Lower lobe of right lung (tissue), 2 donors: ENCODE measurements at places on chromosomes 7 and 10.

- H3K4me3 ChIP-seq: no peak overlapping the region
- peaks cover 39% of the 10 kb centered on the region for H3K36me3 ChIP-seq
- no peak for DNase-seq
- no peak overlapping the region for H3K27ac ChIP-seq
- no peaks in the 10 kb centered on the region for H3K27me3 ChIP-seq
- peaks cover 41% of the 10 kb centered on the region for H3K4me1 ChIP-seq
These were observed 11.3 kb downstream of the DUSP5 start for GRCh38 chr10:110508806-110509544.

DNA sequence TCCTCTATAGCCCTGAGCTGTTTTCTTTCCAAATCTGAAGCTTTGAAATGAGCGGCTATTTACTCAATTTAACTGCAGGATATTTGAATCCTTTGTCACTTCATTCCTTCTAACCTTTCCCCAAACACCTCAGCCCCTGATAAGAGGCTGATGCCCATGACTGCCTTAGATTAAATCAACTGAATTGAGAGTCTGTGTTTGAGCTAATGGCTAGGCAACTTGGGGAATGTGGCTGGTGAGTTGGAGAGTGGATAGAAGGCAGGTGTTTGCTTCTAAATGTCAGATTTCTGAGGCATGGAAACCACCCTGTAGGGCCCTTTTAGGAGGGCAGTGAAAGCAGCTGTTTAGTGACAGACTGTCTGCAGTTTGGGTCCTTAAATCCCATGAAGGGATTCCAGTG lies 759.9 kb downstream of the LRMDA start:
- no peaks in the 10 kb centered on the region for H3K27me3 ChIP-seq
- no peak overlapping the region for H3K27ac ChIP-seq
- H3K4me3 ChIP-seq: no peak overlapping the region
- DNase-seq: no peak

GRCh38 chr10:77472146-77472545 lies 165.5 kb downstream of the KCNMA1 start:
- DNase-seq: no peak
- H3K36me3 ChIP-seq: no peaks in the 10 kb centered on the region
- H3K4me1 ChIP-seq: no peaks in the 10 kb centered on the region
- H3K27ac ChIP-seq: no peak overlapping the region

GRCh38 chr7:16754856-16755317 lies 1.3 kb downstream of the TSPAN13 start:
- no peaks in the 10 kb centered on the region for H3K27me3 ChIP-seq
- no peak for DNase-seq
- H3K36me3 ChIP-seq: no peaks in the 10 kb centered on the region
- no peaks in the 10 kb centered on the region for H3K4me1 ChIP-seq

DNA sequence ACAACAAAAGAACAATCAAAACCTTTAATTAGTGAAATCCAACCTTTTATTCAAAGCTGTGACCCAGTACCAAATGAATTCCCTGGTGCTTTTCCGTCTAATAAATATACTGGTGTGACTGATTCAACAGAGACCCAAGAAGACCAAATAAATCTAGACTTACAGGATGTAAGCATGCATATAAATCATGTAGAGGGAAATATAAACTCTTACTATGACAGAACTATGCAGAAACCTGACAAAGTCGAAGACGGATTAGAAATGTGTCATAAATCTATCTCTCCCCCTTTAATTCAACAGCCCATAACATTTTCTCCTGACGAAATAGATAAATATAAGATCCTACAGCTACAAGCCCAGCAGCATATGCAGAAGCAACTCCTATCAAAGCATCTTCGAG lies 540.6 kb upstream of the TEX47 start:
- H3K27me3 ChIP-seq: no peaks in the 10 kb centered on the region

DNA sequence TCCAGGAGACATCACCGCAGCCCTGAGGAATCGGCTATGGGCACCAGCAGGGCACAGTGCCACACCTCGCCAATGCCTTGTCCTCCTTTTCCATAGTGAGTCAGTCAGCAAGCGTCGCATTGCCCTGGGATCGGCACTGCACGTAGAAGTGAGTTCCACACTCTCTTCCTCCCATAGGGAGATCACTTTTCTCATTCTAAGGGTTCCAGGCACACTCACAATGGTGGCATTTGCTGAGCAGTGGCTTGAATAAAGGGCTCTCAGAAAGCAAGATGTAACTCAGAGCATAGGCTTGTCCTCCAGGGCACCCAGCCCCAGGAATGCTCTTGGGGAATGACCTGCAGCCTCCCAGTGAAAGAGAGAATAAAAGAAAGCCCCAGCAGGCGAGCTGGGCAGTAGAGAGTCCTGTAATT lies 1.1 kb upstream of the VIM start:
- peak overlapping the region; percentile 99 for H3K27ac ChIP-seq
- peaks cover 25% of the 10 kb centered on the region for H3K4me1 ChIP-seq
- no peak for DNase-seq
- no peaks in the 10 kb centered on the region for H3K27me3 ChIP-seq
